ENCODE measurements at places on chromosomes 13 and 19. TPM values are rescaled to one million over a fixed set of nuclear protein-coding genes. Genes with fewer than 3 reads are reported as not detected.

LRRC4B gene
- total RNA-seq = not detected

TLE6 gene
- total RNA-seq = not detected

TTYH1 gene
- total RNA-seq = 0.46 TPM

RXFP2 gene
- total RNA-seq = not detected

CYP2S1 gene
- total RNA-seq = 0.24 TPM

POMP gene
- total RNA-seq = 170 TPM

COX7A1 gene
- total RNA-seq = not detected

PSG3 gene
- total RNA-seq = not detected

SLAIN1 gene
- 22.0 TPM for total RNA-seq

SHISA2 gene
- total RNA-seq = 0.15 TPM

OLFM2 gene
- 0.11 TPM for total RNA-seq

CDC42EP5 gene
- total RNA-seq = 0.30 TPM

DNAAF3 gene
- 0.25 TPM for total RNA-seq

HCN2 gene
- 0.20 TPM for total RNA-seq

CFD gene
- total RNA-seq = 1.9 TPM

TRPC4 gene
- total RNA-seq = not detected

SPATA13 gene
- 50.3 TPM for total RNA-seq

ZNF613 gene
- 2.7 TPM for total RNA-seq

C13orf42 gene
- total RNA-seq = not detected

ZFP30 gene
- 4.1 TPM for total RNA-seq

ZNF836 gene
- 2.0 TPM for total RNA-seq

WDR62 gene
- 14.6 TPM for total RNA-seq

ZNF69 gene
- 0.78 TPM for total RNA-seq

FFAR1 gene
- not detected for total RNA-seq

HIPK4 gene
- not detected for total RNA-seq

POP4 gene
- 173 TPM for total RNA-seq

ZNF763 gene
- 0.24 TPM for total RNA-seq

PTPRH gene
- 0.11 TPM for total RNA-seq

KIR2DL4 gene
- not detected for total RNA-seq

CEACAM4 gene
- not detected for total RNA-seq

PLPPR2 gene
- total RNA-seq = 2.4 TPM

CBY2 gene
- total RNA-seq = not detected

ERVK3-1 gene
- 117 TPM for total RNA-seq

SIAH3 gene
- not detected for total RNA-seq

DENND1C gene
- 55.8 TPM for total RNA-seq

IL12RB1 gene
- total RNA-seq = 10.4 TPM

LGI4 gene
- not detected for total RNA-seq

TMEM59L gene
- total RNA-seq = not detected

CEACAM3 gene
- total RNA-seq = not detected

SLC10A2 gene
- not detected for total RNA-seq

ZNF765 gene
- 7.1 TPM for total RNA-seq

FCAR gene
- total RNA-seq = not detected

CACNG7 gene
- not detected for total RNA-seq

BRSK1 gene
- 4.0 TPM for total RNA-seq

SLC17A7 gene
- total RNA-seq = 0.13 TPM

WASF3 gene
- total RNA-seq = 0.26 TPM

ZNF616 gene
- 7.2 TPM for total RNA-seq

TMEM147 gene
- total RNA-seq = 115 TPM

RGS9BP gene
- total RNA-seq = not detected

GPR183 gene
- total RNA-seq = 65.7 TPM

RAB3D gene
- total RNA-seq = 4.3 TPM

RFPL4AL1 gene
- not detected for total RNA-seq

LPAR6 gene
- total RNA-seq = 4.5 TPM
